ENCODE measurements at places on chromosomes 12 and 14. TPM values are rescaled to one million over a fixed set of nuclear protein-coding genes. Genes with fewer than 3 reads are reported as not detected.

Gene KRT8
- 5.6 TPM for total RNA-seq

Gene NRXN3
- total RNA-seq, result 2.7 TPM

Gene FOXA1
- total RNA-seq, result 0.61 TPM

Gene AMIGO2
- 0.15 TPM for total RNA-seq

Gene PMCH
- not detected for total RNA-seq

Gene AVPR1A
- total RNA-seq, result not detected

Gene IFNG-AS1
- total RNA-seq, result 1.3 TPM

DNA sequence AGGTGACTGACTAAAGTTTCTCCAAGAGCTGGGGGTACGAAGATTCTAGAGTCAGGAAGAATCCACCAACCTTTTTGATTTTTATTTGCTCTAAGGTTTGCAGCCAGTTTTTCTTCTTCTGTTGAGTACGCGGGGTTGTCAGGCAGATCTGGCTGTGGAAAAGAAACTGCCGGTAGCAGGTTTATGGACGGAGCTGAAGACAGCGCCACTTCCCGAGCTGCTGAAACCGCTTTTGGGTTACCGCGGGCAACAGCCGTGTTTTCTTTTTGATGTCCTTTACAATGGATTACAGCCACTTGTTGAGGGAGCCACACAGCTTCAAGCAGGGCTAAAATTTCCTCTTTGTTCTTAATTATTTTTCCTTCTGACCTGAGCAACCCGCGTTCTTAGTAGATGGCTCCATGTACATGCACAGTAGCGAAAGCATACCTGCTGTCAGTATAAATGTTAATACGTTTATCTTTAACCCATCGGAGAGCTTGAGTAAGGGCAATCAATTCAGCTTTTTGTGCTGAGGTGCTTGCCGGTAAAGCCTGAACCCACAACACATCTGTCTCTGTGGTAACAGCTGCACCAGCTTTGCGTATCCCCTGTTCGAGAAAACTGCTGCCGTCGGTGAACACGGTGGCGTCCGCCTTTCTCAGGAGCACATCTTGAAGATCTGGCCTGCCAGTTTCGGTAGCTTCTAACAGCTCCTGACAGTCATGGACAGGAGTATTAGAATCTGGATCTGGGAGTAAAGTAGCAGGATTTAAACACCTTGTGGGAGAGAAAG lies 674.3 kb downstream of the TMEM121 start:
- H3K27me3 ChIP-seq, result no peaks in the 10 kb centered on the region
- no peak overlapping the region for H3K4me3 ChIP-seq
- H3K27ac ChIP-seq, result no peak overlapping the region
- H3K4me1 ChIP-seq, result no peaks in the 10 kb centered on the region

DNA sequence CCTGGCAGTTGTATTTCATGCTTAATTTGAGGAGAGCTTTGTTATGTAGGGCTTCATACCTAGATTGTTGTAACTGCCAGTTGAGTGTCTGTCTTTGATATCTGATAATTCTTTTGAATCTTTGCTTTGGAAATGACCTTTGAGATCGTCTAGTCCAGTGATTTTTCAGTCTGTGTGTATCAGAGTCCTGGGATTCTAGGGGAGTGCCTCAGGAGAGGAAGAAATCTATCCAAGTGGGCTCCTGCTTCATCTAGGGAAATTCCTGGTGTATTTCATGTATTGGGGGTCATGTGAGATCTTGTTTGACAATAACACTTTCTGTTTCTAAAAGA lies 98.6 kb downstream of the FIGNL2 start:
- DNase-seq, result no peak
- H3K36me3 ChIP-seq, result no peaks in the 10 kb centered on the region
- H3K4me3 ChIP-seq, result no peak overlapping the region
- no peak overlapping the region for H3K27ac ChIP-seq
- H3K4me1 ChIP-seq, result no peaks in the 10 kb centered on the region

DNA sequence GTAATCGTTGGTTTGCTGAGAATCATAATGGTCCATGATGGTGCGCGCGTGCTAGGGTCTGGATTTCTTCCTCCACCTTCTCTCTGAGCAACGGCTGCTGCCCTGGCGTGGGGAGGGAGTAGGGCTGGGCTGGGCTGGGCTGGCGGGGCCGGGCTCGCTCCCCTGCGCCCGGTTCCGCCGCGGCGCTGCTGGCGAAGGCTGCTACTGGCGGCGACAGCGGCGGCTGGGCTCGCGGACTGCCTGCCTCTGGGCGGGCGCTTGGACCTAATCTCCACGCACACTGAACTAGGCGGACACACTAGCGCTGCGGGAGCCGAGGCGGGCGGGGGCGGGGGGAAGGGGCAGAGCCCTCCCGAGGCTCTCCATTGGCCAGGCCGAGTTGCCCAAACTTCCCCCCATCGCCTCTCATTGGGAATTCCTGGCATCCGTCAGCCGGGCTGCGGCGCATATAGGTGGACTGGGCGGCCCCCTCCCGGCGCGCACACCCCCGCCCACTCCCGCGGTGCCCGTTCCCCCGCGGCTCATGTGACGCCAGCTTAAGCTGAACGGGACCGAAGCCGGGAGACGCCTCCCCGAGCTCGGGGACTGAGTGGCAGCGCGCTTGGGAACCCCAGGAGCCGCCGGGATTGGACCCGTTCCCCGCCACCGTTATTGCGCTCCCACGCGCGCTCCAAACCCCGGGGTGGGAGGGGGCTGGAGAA lies at the start of gene ACTN1:
Gene ACTN1 (minus strand): TSS at position 282 of the 701 bp plus-strand sequence. CDS start 246 bp downstream, at position 36.
- no peak within 1 kb of the TSS for H3K27ac ChIP-seq
- H3K4me3 ChIP-seq, result peak within 1 kb of the TSS; percentile 80
- DNase-seq, result peak; percentile 55
- peaks cover 11% of the 10 kb centered on the region for H3K27me3 ChIP-seq

DNA sequence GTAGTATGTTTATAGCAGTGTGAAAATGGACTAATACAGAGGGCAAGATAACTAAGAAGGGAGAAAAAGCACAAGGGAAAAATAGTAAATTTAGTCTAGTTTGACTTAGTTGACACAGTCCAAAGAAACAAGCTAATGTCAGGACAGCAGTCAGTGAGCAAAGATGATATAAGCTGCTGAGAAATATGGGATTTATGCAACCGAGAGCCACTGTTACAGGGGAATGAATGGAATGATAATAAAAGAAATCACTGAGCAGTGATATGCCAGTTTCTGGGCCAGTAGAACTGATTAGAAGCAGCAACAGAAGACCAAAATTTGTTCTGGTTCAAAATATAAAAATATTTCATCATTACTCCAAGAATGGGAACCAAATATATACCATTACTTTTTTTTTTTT lies 60.1 kb downstream of the R3HDM2 start:
- H3K36me3 ChIP-seq, result no peaks in the 10 kb centered on the region
- no peak overlapping the region for H3K4me3 ChIP-seq
- no peaks in the 10 kb centered on the region for H3K4me1 ChIP-seq
- DNase-seq, result no peak

DNA sequence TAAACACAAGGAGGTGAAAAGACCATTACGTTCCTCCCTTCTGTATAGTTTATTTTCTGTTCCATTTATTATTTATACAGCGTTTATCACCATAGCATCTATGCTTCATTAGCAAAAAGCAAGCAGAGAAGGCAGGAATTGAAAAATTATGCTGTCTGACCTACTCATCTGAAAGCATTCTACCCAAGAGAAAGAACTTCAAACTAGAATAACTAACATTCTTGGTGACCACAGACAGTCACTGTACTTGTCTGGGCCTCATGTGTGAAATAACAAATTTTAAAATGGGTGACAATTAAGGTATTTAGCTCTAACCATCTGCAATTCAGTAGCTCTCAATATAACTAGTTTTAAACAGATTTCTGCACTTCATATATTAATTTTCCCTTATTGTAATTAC lies 29.3 kb upstream of the PDE3A start:
- H3K4me1 ChIP-seq, result no peaks in the 10 kb centered on the region
- DNase-seq, result no peak
- H3K27me3 ChIP-seq, result no peaks in the 10 kb centered on the region
- no peak overlapping the region for H3K4me3 ChIP-seq

DNA sequence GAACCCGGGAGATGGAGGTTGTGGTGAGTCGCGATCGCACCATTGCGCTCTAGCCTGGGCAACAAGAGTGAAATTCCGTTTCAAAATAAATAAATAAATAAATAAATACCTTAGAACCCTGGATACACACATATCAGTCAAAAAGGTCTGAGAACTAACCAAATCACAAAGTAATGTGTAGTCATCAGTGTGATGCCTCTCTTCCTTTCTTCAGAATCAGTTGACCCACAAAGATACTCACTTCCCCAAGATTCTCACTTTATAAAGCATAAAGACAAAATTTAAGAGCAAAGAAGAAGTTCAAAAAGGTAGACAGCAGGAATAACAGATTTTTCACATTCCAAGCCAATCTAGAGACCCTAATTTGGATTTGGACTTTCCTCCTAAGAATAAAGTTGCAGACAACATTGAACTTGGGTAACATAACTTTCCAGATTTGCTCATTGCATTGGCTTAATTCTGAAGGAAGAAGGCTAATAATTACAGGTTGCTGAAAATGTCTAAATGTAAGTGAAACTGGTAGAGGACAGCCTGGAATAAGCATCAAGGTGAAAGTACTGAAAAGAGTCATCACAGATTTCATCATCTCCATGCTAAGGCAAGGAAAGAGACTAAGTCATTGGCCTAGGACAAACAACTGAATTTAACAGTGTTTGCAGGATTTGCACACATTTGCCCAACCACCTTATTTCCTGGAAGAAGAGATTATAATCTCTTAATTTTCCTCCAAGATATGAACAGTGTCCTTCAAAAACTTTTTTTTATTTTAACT lies 17.4 kb downstream of the TMED10 start:
- peak; percentile 41 for DNase-seq
- H3K4me1 ChIP-seq, result peaks cover 14% of the 10 kb centered on the region
- H3K27ac ChIP-seq, result peak overlapping the region; percentile 35
- H3K27me3 ChIP-seq, result no peaks in the 10 kb centered on the region
- 0 out of 2 replicates have a peak overlapping the region, but pooled peaks have one; percentile 7 for H3K4me3 ChIP-seq

DNA sequence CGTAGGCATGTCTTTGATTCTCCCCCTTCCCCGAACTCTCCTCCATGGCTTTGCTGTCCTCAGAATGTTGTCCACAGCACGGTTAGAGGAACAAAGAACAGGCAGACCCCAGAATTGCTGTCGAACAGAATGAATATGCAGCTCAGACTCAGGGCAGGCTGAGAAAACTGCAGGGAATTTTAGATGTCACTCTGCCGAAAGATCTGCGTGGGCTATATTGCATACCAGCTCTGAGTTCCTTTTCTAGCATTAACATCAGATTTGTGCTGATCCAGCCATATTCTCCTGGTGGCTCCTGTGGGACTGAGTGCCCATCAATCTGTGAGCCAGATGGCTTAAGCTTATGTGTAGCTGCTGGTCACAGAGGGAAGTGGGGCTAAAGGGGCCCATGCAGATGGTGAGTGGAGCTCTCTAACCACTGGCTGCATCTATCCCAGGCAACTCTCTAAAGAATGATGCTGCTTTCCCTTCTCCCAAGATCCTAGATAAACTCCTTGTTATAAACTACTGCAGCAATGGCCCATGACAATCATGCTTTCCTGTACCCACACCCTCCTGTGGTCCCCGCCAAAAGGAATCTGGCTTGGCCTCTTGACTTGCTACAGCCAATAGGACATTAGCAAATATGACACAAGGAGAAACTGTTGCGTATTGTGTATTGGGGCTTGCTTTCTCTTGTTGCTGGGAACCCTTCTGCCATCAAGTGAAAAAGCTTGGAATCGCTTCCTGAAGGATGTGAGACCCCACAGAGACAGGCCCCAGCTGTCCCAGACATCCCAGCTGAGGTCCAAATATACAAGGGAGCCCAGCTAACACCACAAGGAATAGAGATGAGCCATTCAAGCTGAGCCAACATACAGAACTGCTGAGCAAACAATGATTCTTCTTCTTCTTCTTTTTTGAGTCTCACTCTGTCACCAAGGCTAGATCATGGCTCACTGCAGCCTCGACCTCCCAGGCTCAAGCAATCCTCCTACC lies 101.3 kb downstream of the FOXN3 start:
- H3K27me3 ChIP-seq, result no peaks in the 10 kb centered on the region
- peaks cover 14% of the 10 kb centered on the region for H3K4me1 ChIP-seq
- no peak overlapping the region for H3K27ac ChIP-seq
- H3K4me3 ChIP-seq, result no peak overlapping the region
- H3K36me3 ChIP-seq, result peaks cover 6% of the 10 kb centered on the region

DNA sequence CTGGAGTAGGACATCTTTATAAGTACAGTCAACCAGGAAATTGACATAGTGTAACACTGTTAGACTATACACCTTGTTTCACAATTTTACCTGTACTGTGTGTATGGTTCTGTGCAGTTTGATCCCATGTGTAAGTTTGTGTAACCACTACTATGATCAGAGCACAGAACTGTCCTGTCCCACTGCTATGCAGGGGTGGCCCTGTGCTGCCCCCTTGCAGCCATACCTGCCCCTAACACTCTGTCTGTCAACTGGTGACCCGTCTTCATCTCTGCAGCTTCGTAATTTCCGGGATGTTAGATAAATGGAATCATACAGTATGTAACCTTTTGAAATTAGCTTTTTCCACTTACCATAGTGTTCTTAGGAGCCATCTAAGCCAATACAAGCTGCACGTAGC lies 58.7 kb upstream of the RD3L start:
- H3K4me1 ChIP-seq, result no peaks in the 10 kb centered on the region
- no peak overlapping the region for H3K4me3 ChIP-seq
- peaks cover 5% of the 10 kb centered on the region for H3K27me3 ChIP-seq
- no peak for DNase-seq
- H3K36me3 ChIP-seq, result no peaks in the 10 kb centered on the region

- no peaks in the 10 kb centered on the region for H3K36me3 ChIP-seq
- no peaks in the 10 kb centered on the region for H3K4me1 ChIP-seq
- no peaks in the 10 kb centered on the region for H3K27me3 ChIP-seq
- H3K27ac ChIP-seq, result no peak overlapping the region
- DNase-seq, result no peak
Observed at GRCh38 chr14:63045612-63046320, 508 bp upstream of the KCNH5 start.

GRCh38 chr12:14326699-14327098 lies 38.8 kb upstream of the ATF7IP start:
- no peaks in the 10 kb centered on the region for H3K27me3 ChIP-seq
- no peak overlapping the region for H3K4me3 ChIP-seq
- no peaks in the 10 kb centered on the region for H3K36me3 ChIP-seq
- no peak overlapping the region for H3K27ac ChIP-seq
- no peak for DNase-seq

DNA sequence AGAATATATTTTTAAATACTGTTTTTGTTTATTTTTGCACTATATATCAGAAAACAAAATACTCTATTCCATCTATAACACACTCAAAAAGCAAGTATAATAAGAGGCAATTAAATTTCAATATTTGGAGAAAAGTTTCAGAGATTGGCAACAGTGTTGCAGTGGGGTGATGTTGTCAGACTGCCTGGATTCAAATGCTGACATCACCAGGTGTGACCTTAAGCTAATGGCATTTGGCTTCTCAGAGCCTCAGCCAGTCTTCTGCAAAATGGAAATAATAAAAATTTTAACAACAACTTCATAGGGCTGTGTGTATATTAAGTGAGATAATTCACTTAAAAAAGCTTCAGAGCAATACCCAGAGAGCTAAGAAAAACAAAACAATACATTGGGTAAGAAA lies 74.7 kb downstream of the TMTC1 start:
- H3K4me1 ChIP-seq, result no peaks in the 10 kb centered on the region
- no peaks in the 10 kb centered on the region for H3K36me3 ChIP-seq
- no peak overlapping the region for H3K27ac ChIP-seq
- no peak overlapping the region for H3K4me3 ChIP-seq
- no peaks in the 10 kb centered on the region for H3K27me3 ChIP-seq

- peak within 1 kb of the TSS; percentile 84 for H3K27ac ChIP-seq
- H3K4me1 ChIP-seq, result 0 out of 2 replicates have a peak, but pooled peaks cover 2% of the 10 kb centered on the region
- H3K4me3 ChIP-seq, result peak within 1 kb of the TSS; percentile 90
- H3K36me3 ChIP-seq, result no peaks in the 10 kb centered on the region
- H3K27me3 ChIP-seq, result no peaks in the 10 kb centered on the region
Observed at GRCh38 chr12:110124269-110124995, at the start of gene IFT81. Gene IFT81, plus strand, starts transcription at chr12:110124357. Its CDS starts 3,024 bp downstream, at chr12:110127381.

- no peak overlapping the region for H3K4me3 ChIP-seq
- no peak for DNase-seq
- no peak overlapping the region for H3K27ac ChIP-seq
- H3K27me3 ChIP-seq, result no peaks in the 10 kb centered on the region
- H3K4me1 ChIP-seq, result no peaks in the 10 kb centered on the region
Observed at GRCh38 chr12:53766881-53767280, 15.1 kb upstream of the CISTR start.

Data from GM12878 (cell line).